ENCODE measurements at places on chromosomes 3 and 15. TPM values are rescaled to one million over a fixed set of nuclear protein-coding genes. Genes with fewer than 3 reads are reported as not detected.

DNA sequence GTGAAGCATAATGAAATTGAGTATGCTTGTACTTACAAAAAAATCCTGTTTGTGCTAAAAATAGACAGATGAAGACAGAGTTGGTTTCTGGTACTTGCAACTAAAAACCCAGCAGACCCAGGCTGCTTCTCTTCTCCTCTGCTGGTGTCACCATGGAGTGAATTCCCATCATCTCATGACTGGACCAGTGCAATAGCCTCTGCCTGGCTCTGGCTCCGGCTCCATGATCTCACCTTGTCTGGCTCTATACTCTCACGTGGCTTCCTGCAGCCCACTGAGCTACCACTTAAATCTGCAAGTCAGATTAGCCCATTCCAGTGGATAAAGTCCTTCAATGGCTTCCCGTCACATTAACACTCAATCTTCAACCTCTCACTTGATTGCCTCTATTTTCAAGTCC lies 129.2 kb upstream of the CADPS start:
- H3K36me3 ChIP-seq, result no peaks in the 10 kb centered on the region
- no peak for DNase-seq
- H3K27ac ChIP-seq, result no peak overlapping the region
- H3K27me3 ChIP-seq, result no peaks in the 10 kb centered on the region
- no peak overlapping the region for H3K4me3 ChIP-seq

Gene FRMD4B
- 20.2 TPM for total RNA-seq

DNA sequence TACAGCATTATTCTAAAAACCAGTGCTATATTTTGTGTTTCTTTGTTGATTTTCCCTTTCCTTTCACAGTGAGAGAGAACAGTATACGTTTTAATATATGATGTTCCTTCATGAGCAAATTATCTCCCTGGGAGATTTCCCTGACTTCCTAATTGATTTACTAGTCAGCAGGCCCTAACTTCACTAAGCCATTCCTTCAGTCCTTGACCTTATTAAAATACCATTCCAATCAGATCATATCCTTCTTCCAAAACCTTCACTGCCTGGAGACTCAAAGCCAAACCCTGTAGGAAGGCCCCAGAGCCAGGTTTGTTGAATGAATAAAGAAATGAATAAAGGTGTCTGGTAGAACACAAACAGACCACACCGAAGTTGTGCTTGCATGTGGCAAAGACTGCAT lies 43.8 kb upstream of the ARHGEF3 start:
- H3K27me3 ChIP-seq, result no peaks in the 10 kb centered on the region
- H3K36me3 ChIP-seq, result no peaks in the 10 kb centered on the region
- DNase-seq, result no peak

DNA sequence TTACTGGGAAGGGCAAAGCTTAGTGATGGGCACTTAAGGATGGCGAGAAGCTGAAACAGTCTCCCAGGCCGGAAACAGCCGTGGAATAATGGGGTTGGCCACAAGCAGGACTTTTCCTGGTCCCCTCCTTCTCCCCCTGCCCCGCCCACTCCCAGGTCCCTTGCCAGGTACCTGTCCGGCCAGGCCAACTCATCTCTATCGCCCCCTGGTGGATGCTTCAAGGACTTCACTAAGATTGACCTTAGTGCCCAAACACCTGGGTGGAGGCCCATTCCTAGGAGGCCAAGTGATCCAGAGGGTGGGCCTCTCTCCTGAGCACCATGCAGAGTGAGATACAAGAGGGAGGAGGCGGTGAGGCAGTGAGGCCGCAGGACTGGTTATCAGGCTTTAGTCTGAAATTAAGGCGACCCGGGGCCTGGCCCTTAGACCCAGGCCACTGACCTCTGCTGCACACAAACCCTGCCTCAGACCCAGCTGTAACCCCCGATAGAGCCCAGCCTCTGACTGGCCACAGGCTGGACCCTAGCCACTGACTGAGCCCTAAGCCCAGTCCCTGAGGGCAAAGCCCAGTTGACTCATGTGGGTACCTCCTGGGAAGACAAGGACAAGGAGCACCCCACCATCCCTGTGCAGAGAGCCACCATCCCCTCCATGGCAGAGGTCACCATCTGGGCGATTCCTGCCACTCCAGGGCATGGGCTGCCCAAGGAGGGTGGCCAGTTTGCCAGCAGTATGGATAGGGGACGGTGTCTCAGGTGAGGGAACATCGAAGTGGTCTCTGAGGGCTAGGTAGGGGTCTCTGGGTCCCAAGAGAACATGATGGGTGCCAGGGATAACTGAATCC lies 37.6 kb downstream of the VIPR1 start:
- no peaks in the 10 kb centered on the region for H3K36me3 ChIP-seq
- DNase-seq, result no peak
- no peak overlapping the region for H3K4me3 ChIP-seq
- peak overlapping the region; percentile 21 for H3K27ac ChIP-seq
- peaks cover 7% of the 10 kb centered on the region for H3K4me1 ChIP-seq

Gene IL12A
- total RNA-seq, result 1.6 TPM
